ENCODE measurements at places on chromosomes 6 and 20.

- no peak for DNase-seq
Measured at GRCh38 chr6:104301951-104302350, 557.8 kb downstream of the HACE1 start.

DNA sequence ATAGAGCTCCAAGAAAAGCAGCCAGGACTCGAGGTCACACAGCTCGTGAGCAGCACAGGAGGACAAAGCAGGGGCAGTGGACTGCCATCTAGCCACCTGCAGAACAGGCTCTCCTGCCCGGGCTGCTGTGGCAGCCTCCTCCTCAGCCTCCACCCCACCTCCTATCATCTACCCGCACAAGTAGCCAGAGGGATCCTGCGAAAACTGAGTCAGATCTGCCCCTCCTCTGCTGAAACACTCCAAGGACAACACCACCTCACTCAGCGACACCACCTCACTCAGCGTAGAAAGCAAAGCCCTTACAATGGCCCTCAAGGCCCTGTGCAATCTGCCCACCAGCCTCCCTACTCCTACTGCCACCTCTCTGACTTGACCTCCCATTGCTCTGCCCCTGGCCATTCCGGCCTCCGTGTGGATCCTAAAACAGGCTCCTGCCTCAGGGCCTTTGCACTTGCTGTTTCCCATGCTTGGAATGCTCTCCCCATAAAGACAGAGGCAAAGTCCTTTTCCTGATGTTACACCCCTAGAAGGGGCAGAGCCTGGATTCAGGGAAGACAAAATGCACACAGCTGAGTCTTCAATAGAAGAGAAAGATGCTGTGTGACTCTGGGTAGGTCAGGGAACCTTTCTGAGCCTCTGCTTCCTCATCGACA is 19.3 kb downstream of the PREX1 start:
- DNase-seq: no peak

DNA sequence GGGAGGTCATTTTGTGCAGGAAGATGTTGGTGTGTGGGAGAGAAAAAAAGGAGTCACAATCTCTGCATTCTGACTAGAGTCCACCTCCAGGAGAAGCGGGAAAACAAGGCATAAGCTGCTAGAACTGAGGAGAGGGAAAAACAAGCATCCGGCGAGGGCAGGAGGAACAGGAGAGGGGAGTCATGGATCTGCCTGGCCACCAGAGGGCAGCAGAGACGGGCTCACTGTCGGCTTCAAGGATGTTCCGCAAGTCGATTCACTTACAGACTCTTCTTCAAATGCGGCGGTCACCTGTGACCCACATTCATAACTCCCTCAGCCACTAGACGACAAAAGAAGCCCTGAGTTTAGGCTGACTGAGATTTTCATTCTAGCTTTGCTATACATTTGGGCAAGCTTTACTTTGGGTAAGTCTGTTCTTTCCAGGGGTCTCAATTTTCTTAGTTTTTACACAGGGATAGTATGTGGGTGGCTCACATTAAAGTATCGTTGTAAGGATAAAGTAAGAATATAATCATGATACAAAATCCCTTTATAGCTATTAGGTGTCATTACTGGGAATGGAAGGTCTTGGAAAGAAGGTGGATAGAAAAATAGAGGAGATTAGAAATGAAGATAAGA is 6.6 kb upstream of the BTNL2 start:
- peak; percentile 79 for DNase-seq

DNA sequence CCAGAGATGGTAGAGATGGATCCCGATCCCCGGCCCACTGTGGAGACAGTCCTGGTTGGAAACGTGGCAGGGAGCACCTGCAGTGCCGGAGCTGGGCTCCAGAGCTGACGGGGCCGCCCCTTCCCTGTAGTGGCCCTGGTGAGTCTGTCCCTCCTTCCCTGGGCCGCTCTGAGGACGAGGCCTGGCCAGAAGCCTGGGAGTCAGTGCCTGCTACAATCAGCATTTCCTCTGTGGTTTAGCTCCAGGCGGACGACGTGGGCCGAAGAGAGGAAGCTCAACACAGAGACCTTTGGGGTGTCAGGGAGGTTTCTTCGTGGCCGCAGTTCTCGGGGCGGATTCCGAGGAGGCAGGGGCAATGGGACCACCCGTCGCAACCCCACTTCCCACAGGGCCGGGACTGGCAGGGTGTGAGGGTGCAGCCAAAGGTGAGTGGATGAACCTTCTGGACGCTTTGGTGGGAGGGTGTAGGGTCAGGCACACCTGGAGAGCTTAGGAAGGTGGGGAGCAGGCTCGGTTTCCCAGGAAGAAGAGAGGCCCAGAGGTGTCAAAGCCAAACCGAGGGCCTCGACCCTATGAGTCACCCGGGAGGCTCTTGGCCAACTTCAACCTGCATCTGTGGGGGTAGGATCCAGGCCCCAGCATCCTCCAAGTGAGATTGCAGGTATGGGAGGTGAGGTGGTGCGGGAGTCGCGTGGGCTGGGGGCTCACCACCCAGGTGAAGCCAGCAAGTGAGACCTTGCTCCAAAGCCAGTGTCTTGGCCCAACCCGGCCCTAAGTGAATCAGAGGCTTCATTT is 9.9 kb downstream of the PSMA7 start:
- DNase-seq: no peak

- DNase-seq: peak; percentile 67
Measured at GRCh38 chr20:4153251-4153650, 137.9 kb upstream of the RNF24 start.

DNA sequence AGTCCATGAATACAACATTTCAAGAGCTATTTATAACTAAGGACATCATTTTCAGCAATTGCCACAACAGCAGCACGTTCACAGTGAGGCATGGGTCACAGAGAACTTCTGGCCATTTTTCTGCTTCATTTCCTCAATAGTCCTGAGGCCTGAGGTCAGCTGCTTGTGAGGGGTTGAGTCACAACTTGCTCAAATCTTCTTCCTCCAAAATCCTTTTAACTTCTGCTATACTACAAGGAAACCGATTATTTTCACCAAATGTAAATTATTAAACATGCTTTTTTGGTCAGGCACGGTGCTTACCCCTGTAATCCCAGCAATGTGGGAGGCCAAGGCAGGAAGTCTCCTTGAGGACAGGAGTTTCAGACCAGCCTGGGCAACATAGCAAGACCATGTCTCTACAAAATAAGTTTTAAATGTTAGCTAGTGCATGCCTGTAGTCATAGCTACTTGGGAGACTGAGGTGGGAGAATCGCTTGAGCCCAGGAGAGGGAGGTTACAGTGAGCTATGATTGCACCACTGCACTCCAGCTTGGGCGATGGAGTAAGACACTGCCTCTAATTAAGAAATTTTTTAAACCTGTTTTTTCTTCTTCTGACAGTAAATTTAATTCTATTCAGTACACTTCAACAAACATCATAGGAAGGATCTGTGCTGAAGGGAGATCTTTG is 11.1 kb upstream of the SLC16A10 start:
- no peak for DNase-seq

DNA sequence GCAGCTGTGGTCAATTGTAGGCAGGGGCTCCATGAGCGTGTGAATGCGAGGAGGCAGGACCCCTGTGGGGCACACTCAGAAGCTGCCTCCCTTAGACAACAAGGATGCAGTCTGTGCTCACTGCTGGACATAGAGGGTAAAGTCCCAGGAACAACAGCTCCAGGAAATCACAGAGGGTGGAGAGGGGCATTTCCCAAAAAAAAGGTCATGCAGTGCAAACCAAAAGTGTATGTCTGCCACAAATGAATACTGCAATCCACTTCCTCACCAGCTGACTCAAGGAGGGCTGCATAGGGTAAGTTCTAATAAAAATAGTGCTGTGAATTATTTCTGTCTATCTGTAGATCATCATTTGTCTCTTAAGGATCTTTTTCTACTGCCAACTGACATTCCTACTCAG is 95.8 kb downstream of the RNF182 start:
- DNase-seq: no peak

- no peak for DNase-seq
Measured at GRCh38 chr6:50543666-50544065, 169.7 kb upstream of the TFAP2D start.

GRCh38 chr6:34073540-34073939 is 72.3 kb downstream of the GRM4 start:
- DNase-seq: no peak

DNA sequence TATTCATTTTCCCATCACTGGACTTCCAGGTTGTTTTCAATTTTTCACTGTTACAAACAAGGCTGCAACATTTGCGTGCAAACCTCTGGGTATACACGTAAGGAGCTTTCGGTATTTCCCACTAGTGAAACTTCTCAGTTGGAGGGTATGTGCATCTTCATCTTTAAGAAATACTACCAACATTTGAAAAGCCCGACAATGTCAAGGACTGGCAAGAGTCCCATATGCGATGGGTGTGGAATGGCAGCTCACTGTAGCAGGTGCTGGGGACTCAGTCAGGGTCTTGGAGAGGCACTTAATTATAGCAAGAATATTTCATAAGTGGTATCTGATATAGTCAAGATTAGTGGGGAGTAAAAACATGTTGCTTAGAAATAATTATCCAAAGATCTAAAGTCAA is 8.9 kb upstream of the HLA-B start:
- no peak for DNase-seq

- DNase-seq: peak; percentile 72
Measured at GRCh38 chr6:34145161-34146020, 496 bp downstream of the GRM4 start.

DNA sequence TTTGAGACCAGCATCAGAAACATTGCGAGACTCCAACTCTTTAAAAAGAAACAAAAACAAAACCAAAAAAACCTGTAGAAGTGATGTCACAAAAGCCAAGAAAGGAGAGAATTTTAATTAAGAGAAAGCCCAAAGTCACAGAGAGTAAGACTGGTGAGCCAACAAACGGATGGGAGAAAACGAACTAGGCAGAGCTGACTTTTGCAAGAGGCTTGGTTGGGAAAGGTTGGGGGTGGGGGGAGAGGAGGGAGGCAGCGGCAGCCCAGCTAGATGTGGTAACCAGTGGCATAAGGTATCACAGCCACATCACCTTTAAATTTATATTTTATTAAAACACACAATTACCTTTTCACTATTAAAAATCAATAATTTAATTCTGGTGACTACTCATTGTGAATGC is 23.5 kb downstream of the NOL7 start:
- no peak for DNase-seq

GRCh38 chr6:80639181-80639629 is 532.7 kb downstream of the BCKDHB start:
- no peak for DNase-seq

DNA sequence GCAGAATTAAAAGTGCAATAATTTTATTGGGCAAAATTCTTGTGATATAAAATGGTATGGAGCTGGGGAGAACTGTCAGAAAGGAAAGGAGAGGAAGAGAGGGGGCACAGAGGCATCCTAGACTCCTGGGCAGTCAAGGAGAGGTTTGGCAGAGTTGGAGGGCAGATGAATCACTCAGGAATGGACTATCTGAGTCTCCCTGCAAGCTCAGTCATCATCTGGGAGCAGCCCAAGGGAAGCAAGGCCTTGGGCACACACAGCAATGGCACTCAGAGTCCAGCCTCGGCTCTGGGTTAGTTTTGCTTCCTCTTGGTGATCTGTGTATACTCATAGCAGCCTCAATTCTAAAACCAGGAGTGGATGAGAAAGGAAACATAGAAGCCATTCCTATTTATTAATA is 67.2 kb downstream of the SLC22A1 start:
- no peak for DNase-seq

DNA sequence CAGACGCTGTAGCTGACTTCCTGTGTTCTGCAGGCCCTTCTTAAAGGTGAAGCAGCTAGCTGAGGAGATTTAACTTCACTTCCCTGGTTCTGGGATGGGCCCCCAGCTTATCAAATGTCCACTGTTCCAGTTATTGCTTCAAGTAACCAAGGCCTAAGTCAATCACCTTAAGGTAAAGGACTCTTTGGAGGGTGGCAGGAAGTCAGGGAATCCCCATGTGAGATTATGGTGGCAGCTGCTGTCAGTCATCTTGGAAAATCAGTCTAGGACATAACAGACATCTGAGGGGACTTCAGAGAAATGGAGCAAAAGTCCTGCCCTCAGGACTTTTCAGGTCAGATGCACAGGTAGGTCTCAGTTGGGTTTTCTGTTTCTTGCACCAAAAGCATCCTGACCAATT is 3.8 kb downstream of the ELOVL5 start:
- DNase-seq: peak; percentile 38

DNA sequence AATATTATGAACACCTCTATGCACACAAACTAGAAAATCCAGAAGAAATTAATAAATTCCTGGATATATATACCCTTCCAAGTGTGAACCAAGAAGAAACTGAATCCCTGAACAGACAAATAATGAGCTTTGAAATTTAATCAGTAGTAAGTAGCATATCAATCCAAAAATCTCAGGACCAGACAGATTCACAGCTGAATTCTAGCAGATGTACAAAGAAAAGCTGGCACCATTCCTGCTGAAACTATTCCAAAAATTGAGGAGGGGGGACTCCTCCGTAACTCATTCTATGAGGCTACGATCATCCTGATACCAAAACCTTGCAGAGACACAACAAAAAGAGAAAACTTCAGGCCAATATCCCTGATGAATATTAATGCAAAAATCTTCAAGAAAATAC is 67.0 kb upstream of the PDE7B start:
- DNase-seq: no peak

- no peak for DNase-seq
Measured at GRCh38 chr20:41183831-41184230, 46.5 kb downstream of the PLCG1 start.

- no peak for DNase-seq
Measured at GRCh38 chr6:16985513-16986284, 116.2 kb upstream of the STMND1 start.

Data from NCI-H82 (cell line).